ENCODE measurements at places on chromosomes 7 and 10.

DNA sequence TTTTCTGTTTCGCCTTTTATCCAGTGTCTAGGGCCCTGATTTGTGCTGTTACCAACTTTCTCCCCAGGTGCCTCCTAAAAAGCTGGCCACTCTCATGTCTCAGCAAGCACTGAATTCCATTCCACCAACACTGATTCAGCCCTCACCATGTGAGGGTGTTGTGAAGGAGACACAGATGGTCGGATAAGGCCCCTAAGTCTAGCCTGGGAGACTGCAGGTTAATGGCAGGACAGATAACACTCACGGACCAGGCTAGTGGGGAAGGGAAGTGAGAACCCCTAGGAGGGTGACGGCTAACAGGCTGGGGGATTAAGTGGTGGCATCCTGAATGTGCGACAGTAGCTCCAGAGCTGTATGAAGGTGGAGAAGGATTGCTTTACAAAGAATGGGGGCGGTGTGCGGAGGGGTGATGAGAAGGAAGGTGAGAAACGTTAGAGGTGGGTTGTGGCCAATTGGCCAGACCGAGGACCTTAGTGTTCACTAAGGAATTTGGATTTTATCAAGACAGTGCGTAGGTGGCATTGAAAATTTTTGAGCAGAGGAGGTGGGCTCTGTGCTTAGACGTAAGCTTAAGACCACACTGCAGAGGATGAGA lies 3.8 kb upstream of the DUSP5 start:
- no peak for DNase-seq

DNA sequence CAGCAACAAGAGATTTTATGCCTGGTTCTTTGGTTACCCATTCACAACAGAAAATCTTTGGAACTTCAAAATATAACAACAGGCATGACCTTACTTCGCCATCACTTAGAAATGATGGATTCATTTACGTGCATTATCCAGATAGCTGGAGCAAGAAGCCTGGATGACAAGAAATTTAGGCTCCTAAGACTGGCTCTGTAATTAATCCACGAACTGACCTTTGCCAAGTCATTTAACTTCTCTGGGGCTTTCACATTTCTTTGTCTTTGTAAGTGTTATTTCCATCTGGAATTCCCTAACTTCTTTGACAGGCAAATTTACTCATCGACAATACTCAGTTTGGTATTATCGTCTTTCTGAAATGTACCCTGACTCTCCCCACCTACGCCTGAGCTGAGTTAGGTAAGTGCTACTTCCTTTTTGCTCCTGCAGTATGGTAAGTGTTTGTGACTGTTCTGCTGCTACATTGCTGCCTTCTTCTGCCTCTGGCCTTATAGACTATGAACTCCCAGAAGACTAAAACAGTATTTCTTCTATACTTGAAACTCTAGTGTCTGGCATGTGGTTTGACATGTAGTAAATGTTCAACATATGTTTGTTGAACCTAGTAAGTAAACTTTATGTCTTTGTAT lies 5.5 kb upstream of the MDFIC start:
- peak; percentile 77 for DNase-seq

DNA sequence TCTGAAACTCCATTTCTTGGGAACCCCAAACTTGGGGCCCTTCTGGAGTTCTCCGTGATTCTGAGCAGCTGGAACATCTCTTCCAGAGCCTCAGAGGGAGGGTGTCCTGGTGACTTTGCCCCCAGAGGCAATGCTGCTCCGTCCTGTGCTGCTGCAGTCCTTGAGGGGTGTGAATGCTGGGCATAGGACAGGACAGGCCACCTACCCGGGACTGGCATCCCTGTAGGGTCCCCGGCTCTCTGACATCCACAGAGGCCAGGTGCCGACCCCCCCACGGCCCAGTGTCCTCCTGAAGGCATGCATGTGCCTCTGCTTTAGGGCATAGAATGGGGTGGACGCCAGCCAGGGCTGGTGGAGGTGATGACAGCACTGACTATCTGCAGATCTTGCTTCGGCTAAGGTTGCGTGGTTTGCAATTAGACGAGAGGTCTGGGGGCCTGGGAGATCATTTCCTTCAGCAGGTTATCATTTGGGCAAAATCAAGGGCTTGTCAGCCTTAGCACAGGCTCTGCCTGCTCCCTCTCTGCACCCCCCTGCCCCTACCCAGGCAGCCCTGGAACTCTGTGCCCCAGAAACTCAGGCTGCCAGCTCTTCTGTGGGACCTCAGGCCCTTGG lies 136.9 kb upstream of the GPR26 start:
- no peak for DNase-seq

GRCh38 chr10:84654671-84655070 lies 326.3 kb downstream of the CCSER2 start:
- DNase-seq, result no peak

DNA sequence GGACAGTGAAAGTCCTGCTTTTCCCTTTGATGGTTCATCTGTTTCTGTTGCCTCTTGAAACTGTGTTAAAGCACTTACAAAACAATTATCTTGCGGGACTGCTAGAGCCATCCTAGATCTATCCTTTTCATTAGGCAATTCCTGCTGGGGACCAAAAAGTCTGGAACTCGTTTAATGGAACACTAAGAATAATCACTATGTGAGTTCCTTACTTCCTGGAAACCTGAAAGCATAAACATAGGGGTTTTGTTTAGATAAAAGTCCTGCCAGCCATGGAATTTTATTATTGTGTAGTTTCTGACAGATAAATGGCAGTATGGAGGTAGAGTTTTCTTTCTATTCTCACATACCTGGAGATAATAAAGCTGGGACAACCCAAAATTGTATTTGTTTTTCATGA lies 1133.3 kb downstream of the SORCS3 start:
- no peak for DNase-seq

DNA sequence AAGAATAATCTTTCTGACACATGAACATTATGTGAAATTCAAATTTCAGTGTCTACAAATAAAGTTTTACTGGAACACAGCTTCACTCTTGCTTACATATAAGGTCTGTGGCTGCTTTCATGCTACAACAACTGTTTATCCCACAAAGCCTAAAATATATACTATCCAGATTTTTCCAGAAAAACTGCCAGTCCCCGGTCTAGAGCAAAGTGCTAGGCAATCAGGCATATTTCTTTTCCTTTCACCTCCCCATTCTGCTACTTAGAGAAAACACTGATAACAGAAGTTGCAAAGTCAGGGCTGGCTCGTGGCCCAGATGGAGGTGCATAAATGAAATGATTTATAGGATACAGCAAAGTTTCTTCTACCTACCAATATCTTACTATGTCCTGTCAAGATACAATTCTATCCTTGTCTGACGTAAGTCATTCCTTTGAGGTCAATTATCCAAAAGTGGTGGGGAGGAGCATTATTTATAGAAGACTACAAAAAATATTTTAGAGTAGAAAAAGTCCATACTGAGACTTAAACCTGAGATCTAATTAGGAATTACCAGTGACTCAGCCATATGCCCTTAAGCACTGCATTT lies 384.1 kb downstream of the NXPH1 start:
- DNase-seq, result no peak

GRCh38 chr7:148318838-148319237 lies 271.7 kb upstream of the C7orf33 start:
- no peak for DNase-seq

DNA sequence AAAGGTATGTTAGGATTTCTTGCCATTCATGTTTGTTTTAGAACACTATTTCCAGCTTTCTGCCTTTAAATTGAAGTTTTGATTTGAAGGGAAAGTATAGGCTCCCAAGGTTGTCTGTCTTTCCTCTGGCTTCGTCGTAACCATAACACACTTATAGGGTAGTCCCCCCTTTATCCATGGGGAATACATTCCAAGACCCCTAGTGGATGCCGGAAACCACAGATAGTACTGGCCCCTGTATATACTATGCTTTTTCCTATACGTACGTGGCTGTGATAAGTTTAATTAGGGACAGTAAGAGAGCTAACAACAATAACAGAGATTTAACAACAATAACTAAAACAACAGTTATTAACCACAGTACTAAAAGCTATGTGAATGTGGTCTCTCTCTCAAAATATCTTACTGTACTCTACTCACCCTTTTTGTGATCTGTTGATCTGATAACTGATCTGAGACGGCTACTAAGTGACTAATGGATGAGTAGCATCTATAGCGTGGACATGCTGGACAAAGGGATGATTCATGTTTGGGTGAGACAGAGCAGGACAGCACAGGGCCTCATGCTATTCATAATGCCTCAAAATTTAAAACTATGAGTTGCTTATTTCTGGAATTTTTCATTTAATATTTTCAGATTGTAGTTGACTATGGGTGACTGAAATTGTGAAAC lies 273.1 kb downstream of the AUTS2 start:
- no peak for DNase-seq

DNA sequence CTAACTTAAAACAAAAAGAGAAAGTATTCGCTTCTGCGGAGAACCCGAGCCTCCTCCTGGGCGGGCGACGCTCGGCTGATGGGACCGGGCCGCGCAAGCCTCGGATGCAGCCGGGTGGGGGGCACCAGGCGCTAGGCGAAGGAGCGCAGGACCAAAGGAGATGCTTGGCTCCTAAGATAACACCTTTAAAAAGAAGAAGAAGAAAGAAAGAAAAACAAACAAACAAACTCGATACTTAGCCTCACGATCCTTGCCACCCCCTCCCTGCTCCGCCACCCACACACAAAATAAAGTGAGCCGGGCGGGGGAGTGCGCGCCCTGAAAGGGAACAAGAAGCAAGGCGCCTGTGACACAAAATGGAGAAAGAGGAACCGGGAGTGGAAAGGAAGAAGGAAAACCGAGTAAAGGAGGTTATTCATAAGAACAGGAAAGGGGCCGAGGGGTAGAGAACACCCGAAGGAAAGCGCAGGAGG lies 34.0 kb upstream of the EBLN1 start:
- DNase-seq, result peak; percentile 74

- DNase-seq, result no peak
Measured at GRCh38 chr7:149713061-149713730, 60.2 kb downstream of the ZNF467 start.

- no peak for DNase-seq
Measured at GRCh38 chr7:4167385-4167910, 514.6 kb upstream of the FOXK1 start.

GRCh38 chr7:76281006-76281705 lies 21.3 kb upstream of the HSPB1 start:
- no peak for DNase-seq

DNA sequence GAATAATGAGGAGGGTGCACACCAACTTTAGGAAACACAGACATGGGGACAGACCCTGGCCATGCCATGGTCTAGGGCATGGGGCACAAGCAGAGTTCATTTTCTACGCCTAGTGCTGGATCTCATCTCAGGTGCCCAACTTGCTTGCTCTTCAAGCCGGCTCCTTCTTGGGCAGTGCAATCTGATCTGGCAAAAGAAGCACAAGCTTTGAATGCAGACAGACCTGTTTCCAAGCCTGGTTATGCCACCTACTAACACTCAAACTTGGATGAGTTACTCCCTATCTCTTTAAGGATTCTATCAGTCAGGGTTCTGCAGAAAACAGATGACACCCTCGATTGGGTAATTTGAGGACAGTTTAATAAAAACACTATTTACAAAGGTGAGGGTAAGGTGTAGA lies 34.9 kb upstream of the WAPL start:
- DNase-seq, result no peak

DNA sequence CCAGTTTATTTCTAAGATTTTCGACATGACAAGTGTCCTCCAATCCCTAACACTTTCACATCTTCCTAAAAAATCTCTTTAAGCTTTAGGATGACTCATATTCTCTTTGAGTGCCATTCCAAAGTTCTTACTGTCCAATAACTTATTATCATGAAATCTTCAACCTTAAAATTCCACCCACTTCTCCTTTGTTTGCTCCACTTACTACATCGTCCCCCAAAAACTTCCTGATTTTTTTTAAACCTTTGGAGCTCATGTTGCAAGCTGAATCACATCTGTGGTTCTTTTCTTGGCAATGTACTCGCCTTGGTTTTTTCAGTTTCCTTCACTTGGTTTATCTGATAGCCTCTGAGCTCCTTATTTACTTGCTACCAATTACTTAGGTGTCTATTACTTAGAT lies 39.2 kb upstream of the JCAD start:
- no peak for DNase-seq

DNA sequence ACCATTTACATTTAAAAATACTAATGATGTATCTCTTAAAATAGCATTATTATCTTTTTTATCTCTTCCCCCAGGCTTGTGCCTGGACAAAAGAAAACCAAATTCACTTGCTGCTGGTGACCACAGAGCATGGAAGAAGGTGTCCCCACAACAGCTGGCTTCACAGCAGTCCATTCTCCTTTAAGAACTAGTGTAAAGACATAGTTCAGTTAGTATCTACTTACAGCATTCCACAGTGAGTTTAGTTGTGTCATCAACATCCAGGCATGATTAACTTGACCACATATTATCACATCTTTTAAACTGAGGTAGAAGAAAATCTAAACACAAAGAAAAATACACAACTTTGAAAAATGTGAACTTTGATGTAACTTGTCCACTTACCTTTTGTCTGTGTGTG lies 55.0 kb downstream of the LRRC17 start:
- DNase-seq, result no peak

All from activated CD8-positive, alpha-beta T cell treated with anti-CD3 and anti-CD28 coated beads for 36 hours (primary cell).